PC-9 (cell line): ENCODE measurements at places on chromosomes 12 and 14. TPM values are rescaled to one million over a fixed set of nuclear protein-coding genes. Genes with fewer than 3 reads are reported as not detected.

DNA sequence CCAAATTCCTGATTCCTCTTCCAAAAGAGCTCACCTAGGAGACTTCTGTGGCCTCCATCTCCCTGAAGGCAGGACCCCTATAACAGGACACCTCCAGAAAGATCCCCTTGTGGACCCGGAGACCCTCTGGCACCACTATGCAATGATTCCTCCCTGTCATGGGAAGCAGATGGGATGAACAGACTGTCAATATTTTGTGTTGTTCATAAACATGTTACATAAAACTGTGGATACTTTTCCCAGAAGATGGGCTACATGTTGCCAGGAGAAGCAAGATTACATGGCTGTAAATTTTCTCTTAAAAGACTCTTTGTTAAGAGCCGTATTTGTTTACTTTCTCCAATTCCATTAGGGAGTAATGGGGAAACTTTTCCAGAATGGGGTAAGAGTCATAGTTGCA lies 52.1 kb downstream of the TUNAR start:
- no peak for DNase-seq

RNFT2 gene
- total RNA-seq = 18.6 and 21.1 TPM in 2 replicates

DNA sequence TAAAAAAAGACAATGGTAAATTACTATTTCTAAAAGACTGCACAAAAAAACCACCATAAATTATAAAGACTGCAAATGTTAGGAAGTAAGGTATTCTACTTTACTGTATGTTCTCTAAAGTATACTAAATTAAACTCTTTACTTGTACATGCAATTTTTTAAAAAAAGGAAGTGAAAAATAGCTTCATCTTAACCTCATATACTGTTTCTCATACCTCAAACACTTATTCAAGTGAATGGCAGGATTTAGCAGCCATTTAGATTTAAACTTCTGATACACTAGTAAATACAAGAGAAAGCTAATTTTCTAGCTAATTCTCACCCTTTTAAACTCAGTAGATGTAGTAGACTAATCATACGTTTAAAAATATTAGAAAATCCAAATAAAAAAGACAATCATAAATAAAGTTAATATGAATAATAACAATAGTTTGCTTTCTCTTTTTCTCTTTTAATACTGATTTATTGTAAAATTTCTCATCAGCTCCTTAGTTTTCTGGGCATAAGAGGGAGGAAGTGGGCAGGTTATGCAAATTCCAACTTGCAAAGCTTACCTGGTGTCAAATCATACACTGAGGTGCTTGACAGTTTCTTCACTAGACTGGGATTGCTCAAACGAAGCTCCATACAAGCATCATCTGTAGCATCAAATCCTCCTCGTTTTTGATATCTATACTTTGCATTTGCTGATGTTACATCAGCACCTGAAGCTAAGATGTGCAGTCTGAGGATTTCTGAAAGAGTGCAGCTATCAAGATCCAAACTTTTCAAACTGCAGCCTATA lies 71.0 kb upstream of the CFL2 start:
- DNase-seq = no peak

- DNase-seq = no peak
Observed at GRCh38 chr12:101368016-101368415, 39.6 kb downstream of the ARL1 start.

- DNase-seq = no peak
Observed at GRCh38 chr14:95275494-95275893, 44.2 kb downstream of the CLMN start.

GRCh38 chr12:26535826-26536225 lies 297.2 kb downstream of the ITPR2 start:
- DNase-seq = no peak

GRCh38 chr12:113609692-113610469 lies 138.2 kb upstream of the LHX5 start:
- no peak for DNase-seq

PITPNM2 gene
- total RNA-seq = 16.6 and 21.6 TPM in 2 replicates

RASSF8 gene
- 26.5 and 30.6 TPM in 2 replicates for total RNA-seq

- DNase-seq = no peak
Observed at GRCh38 chr12:59372956-59373355, 222.9 kb upstream of the SLC16A7 start.

DNA sequence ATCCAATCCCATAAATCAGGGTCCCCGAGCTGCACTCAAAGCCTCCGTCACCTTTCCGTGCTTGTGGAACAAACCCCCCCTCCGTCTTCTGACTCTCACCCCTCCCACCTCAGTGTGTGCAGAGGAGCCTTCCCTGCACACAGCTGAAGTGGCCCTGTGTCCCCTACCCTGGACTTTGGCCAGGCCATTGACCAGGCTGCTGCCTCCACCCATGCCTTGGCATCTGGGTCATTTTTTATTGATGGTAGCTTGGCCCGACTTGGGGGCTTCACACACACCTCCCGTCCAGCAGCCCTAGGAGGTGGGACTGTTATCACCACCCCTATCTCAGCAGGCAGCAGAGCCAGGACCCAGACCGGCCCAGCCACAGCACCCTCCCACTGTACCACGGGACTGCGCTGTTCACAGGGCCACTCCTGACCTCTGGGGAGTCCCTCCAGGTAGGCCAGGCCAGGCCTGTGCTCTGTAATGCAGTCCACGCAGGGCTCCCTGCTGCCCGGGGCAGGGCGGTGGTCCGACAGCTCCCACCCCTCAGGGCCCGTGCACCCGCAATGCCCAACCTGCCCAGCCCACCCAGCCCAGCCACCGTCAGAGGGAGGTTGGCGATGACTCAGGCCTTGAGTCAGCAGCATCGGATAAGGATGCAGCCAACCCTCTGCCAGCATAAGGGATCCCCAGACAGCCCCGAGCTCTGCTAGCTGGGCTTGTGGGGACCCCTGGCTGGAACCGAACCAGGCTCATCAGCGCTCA lies 9.2 kb upstream of the INF2 start:
- peak; percentile 75 for DNase-seq

GRCh38 chr12:31745242-31745641 lies 16.4 kb upstream of the AMN1 start:
- DNase-seq = no peak

DNA sequence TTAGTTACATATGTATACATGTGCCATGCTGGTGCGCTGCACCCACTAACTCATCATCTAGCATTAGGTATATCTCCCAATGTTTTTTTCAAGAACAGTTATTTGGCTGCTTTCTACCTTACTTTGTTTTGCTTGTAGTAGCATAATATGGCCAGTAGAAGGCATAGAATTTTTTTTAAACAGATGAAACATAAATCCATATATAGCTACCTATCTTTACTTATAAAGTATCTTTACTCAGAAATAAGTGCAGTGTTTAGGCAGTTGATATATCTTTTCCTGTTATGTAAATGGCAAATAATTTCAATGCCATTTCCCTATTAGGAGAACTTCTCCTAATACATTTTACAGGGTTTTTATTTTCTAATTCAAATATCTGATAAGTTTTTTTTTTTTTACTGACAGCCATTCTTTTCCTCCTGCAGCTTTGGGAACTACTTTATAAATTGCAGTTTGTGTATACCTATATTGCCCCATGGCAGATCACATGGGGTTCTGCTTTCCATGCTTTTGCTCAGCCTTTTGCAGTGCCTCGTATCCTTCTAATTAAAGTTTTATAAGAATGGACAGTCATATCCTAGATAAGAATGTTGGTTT lies 143.1 kb downstream of the PCNX1 start:
- no peak for DNase-seq

TBC1D30 gene
- 8.6 and 9.0 TPM in 2 replicates for total RNA-seq

- no peak for DNase-seq
Observed at GRCh38 chr12:8953773-8954402, 4.4 kb upstream of the M6PR start.

DNA sequence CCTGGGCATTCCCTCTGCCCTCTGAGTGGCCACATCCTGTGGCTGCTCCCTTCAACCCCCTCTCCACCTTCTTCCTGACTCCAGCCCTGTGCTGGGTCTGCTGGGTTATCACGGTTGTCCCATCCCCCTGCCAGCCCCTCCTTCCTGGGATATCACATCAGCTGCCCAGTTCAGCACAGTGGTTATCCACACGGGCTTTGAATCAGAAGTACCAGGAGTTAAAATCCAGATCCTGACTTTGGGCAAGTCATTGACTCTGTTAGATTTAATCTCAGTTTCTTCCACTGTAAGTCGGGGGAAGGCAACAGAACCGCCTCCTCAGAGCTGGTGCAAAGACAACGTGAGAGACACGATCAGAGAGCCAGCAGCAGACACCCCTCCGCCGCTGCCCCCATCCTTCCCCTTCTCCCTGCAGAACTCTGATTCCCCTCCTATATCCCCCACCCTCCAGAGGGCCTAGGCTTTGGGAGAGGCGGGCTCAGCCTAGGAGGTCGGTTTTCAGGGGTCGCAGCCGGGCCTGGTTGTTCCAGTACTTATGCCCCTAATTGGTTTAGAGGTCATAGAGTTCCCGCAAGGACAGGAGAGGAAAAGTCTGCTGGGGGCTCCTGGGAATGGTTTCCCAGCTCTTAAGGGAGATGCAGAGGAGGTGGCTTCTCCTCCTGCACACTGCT lies 42.5 kb downstream of the PRIMA1 start:
- DNase-seq = no peak

DNA sequence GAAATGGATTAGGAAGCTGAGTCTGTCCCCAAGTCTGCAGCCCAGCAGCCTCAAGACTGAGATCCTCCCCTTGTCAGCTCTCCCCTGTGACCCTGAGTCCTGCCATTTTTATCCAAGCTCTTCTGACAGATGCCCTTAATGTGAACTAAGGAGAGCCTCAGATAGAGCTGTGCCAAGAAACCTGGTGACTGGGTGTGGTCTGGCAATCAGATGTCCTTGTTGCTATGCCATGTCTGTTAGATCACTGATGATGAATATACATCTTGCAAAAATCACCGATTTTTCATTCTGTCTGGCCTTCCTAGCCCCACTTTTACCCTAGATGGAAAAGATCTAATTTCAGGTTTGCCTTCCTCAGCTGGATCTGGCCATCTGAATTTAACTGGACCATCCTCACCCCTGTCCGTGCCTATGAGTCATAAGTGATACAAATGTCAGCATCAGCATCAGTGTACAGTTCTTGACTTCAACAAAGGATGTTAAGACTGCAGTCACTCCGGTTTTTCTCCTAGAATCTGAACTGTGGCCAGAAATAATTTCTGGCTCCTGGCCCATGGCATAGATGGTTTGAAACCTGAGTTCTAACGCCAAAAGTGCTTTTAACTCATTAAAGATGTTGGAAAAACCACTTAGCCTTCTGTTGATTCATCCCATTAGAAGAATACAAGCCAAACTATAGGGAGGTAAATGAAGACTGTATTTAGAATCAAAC lies 61.2 kb upstream of the GRIP1 start:
- peak; percentile 19 for DNase-seq
